LHCN-M2 (cell line): ENCODE measurements at places on chromosomes 1 and 21. TPM values are rescaled to one million over a fixed set of nuclear protein-coding genes. Genes with fewer than 3 reads are reported as not detected.

Gene CASQ2
- 0.17 and 0.19 TPM in 2 replicates for total RNA-seq

Gene DCST1
- not detected in 2 replicates for total RNA-seq

Gene CATSPERE
- total RNA-seq: 0.11 and 0.19 TPM in 2 replicates

Gene PTPRF
- total RNA-seq: 12.8 and 13.7 TPM in 2 replicates

Gene SHISAL2A
- not detected in 2 replicates for total RNA-seq

Gene DPT
- not detected in 2 replicates for total RNA-seq

Gene FLG2
- total RNA-seq: not detected in 2 replicates

Gene NFASC
- total RNA-seq: 0.19 and 0.46 TPM in 2 replicates

Gene SH2D1B
- total RNA-seq: 0.11 and 0.13 TPM in 2 replicates

Gene ST6GALNAC5
- 7.3 and 13.1 TPM in 2 replicates for total RNA-seq

Gene IFI6
- total RNA-seq: 120 and 231 TPM in 2 replicates

Gene ERG
- not detected in 2 replicates for total RNA-seq

Gene AIM2
- total RNA-seq: 0.71 TPM in 1 of 2 replicates, not detected in the other

Gene REN
- total RNA-seq: not detected in 2 replicates

Gene LCE1F
- total RNA-seq: not detected in 2 replicates

Gene UQCRHL
- total RNA-seq: 1.3 and 1.4 TPM in 2 replicates

Gene LRRC53
- 0.06 TPM in 1 of 2 replicates, not detected in the other for total RNA-seq
